ENCODE measurements at places on chromosomes 2 and 18. TPM values are rescaled to one million over a fixed set of nuclear protein-coding genes. Genes with fewer than 3 reads are reported as not detected.

GRCh38 chr2:237227592-237228280 is 142.0 kb downstream of the COPS8 start:
- DNase-seq = no peak

GRCh38 chr2:31411771-31412170 is 2.8 kb downstream of the XDH start:
- no peak for DNase-seq

- DNase-seq = no peak
These were observed 102.6 kb downstream of the DGKD start for GRCh38 chr2:233456934-233457333.

- DNase-seq = no peak
These were observed 70.7 kb downstream of the SLC9A2 start for GRCh38 chr2:102690012-102690411.

GRCh38 chr2:238848976-238849853 is 1.3 kb downstream of the TWIST2 start:
- DNase-seq = no peak

DNA sequence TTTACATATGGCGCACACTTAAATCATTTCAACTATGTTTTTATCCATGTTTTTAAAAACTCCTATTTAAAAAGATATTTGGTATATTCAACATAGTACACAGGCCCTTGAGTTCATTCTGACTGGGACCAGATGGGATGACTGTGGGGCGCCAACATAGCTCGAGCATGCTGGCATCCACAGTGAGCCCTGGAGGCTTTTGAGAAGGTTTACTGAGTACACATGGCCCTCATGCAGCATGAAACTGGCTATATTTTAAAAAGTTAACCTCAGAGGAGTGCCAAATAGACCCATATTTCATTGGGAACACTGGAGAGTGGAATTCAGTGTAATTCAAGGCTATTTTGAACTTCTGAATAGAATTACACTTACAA is 83.6 kb downstream of the CCDC85A start:
- DNase-seq = no peak

DNA sequence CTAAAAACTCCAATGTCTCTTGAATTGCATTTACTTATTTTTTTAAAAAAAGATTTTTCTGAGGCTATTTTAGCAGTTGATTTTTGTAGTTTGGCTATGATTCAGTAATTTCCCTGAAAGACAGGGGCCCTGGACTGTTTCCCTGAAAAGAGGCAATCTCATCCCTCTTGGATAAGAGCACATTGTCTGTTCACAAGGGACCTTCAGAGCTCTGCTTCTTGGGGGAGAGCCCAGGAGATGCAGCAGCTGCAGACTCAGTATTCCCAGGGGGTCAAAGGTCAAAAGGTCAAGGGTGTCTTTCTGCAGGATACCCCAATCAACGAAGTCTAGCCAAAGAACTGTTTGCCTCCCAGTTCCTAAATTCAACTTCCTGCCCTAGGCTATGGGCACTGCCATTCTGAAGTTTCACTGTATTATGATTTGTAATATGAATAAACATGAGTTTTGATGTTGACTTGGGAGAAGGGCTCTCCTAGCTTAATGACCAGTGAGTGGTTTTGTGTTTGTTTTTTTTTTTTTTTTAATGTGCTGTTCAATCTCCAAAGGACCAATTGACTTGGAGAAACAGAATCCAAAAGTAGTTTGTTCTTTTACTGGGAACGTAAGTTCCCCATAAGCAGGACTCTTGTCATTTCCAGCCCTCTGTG is 157.0 kb upstream of the SERPINE2 start:
- DNase-seq = no peak

DNA sequence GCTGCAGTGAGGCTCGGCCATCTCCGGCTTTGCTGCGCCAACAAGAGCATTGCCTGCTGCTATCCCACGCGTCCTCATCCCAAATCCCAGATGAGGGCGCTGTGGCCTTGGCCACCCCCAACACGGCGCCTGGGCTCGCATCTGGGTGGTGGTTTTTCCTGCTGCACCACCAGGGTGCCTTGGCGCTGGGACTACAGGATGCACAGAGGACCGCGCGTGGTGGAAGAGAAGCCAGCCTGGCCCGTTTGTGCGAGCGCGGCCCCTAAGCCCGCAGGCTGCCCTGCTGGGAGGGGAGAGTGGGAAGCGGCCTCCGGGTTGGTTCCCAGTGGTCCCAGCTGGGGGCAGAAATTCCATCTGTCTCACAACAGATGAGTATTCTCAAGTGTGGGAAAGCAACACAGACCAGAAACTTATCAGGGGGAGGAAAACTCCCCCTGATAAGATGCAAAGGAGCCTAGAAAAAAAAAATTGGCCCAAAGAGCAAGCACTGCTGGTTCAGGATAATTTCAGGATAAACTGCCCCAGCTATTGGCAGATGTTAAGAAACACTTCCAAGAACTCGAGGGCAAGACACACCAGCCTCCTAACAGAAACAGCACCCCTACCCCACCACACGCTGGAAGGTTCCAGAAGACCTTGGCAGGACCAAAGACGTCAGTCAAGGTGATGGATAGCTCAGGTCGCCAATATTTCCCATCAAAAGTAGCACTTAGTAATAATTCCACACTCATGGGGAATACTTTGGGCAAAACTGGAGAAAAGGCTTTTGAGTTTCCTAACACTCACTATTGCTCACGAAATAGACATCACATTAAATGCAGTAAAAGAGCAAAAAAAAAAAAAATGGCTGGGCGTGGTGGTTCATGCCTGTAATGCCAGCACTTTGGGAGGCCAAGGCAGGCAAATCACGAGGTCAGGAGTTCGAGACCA is 152.1 kb downstream of the PXDN start:
- DNase-seq = no peak

DNA sequence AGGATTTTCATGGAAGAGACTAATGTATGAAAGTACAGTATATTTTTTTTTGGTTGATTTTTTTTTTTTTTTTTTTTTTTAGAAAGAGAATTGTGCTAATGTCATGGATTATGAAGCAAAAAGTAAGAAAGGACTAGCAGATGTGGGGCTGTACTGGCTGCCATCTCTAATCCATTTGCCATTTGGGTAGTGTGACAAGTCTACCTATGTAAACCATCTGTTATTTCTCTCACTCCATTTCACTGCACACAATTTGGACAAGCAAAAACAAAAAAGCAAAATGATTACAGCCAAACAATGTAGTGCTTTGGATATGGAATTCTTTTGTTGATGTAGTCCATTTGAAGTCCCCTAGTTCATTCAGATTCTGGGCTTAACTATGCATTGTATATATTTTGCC is 1355.4 kb downstream of the LRP1B start:
- no peak for DNase-seq

GRCh38 chr2:43524177-43524965 is 71.5 kb downstream of the THADA start:
- no peak for DNase-seq

DNA sequence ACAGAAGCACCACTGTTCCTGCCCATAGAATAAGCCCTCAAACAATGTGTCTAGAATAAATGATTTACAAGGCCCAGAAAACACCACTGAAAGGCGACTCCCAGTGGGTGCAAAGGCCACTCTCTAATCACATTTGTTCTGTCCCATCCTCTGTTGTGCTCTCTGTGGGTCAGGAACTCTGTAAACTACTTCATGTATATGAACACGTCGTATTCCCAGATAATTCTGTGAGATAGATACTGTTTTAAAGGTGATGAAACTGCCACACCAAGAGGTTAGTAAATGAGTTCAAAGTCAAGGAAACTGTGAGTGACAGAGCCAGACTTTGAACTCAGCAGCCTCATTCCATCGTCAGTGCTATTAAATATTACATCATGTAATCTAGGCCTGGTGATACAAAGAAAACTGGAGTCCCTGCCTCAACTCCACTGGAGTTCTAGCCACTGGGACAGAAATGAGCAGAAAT is 269.7 kb upstream of the DCC start:
- peak; percentile 96 for DNase-seq

Gene SERTAD2
- total RNA-seq = 11.8 TPM

Gene ITGAV
- total RNA-seq = 35.8 TPM

Gene LINC00305
- not detected for total RNA-seq

Gene SLC38A11
- total RNA-seq = 9.2 TPM

Gene WDR54
- 2.0 TPM for total RNA-seq

Gene PDE11A
- total RNA-seq = 1.4 TPM

Gene SLC14A1
- total RNA-seq = not detected
